ENCODE measurements at places on chromosomes 11 and 22.

- no peak for DNase-seq
These were observed 25.1 kb downstream of the OR10A6 start for GRCh38 chr11:7905961-7906429.

DNA sequence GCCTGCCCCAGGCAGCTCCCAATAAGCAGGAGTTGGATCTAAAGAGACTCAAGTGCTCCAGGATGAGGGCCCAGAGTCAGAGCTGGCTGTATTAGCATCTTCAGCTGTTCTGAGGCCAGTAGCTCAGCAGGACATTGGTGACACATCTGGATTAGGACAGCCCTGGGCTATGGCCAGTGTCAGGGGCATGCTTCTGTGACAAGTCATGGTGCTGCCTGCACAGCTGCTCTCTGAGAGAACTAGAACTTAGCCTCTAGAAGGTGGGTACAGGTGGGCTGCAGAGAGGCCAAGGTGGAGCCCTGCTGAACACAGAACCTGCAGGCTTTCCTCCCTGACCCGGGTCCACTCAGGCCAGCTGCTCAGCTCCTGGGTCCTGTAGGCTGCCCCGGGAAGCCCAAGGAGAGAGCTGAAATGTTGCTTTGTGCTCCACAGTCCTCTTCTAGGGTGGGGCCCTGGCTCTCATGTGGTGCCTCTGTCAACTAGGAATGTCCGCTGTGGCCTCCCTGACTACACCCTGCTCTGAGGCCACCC is 426.9 kb downstream of the SOX6 start:
- DNase-seq: no peak

- peak; percentile 64 for DNase-seq
These were observed 62.9 kb upstream of the ATXN10 start for GRCh38 chr22:45608763-45609180.

- no peak for DNase-seq
These were observed 31.6 kb downstream of the SLC36A4 start for GRCh38 chr11:93166194-93166593.

GRCh38 chr11:122791411-122791810 is 46.9 kb upstream of the CRTAM start:
- no peak for DNase-seq

DNA sequence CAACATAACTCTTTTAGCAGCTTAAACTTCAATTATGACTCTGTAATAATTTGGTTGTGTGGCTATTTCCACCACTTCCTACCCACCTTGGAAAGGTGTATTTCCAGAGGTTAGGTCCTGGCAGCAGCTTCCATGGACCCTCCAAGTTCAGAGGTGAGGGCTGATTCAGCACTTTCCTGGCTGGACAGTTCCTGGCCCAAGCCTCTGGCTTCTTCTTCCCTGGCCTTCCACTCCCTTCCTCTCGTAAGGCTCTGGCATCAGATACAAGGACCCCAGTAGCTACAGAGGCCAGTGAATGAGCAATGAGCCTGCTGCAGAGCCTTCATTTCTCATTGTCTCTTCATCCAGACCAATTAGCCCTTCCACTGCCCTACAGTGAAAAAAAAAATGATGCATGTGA is 98.1 kb upstream of the KIRREL3 start:
- DNase-seq: no peak

DNA sequence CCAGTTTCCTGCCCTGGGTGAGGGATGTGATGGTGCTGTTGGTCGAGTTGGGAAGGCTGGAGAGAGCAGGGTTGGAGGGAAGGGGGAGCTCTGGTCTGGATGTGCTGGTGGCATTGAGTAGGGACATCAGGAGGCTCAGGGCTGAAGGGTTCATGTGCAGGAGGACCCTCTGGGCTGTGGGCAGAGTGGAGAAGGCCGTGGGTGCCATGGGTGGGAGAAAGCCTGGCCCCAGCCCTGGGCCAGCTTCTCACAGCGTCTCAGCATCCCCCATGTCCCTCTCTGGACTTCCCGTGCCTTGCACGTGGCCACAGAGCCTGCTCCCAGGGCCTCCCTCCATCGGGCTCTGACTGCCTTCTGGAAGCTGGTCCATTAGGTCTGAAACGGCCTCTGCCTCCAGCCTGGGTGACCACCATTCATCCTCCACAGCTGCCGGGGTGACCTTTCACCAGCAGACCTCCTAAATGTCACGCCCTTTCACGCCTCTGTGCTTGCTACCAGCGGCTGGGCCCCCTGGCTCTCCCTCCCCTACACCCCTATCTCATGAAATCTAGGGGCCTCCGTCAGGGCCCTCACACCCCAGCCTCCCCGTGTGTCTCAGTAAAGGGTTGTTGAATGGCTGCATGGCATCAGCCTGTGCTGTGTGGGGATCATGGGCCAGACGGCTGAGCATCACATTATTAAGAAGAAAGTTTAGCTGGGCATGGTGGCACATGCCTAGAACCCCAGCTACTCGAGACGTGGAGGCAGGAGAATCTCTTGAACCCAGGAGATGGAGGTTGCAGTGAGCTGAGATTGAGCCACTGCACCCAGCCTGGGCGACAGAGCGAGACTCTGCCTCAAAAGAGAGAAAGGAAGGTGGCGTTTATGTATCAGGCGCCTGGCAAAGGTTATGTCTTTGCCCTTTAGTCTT is 25.5 kb downstream of the MYO7A start:
- DNase-seq: no peak

DNA sequence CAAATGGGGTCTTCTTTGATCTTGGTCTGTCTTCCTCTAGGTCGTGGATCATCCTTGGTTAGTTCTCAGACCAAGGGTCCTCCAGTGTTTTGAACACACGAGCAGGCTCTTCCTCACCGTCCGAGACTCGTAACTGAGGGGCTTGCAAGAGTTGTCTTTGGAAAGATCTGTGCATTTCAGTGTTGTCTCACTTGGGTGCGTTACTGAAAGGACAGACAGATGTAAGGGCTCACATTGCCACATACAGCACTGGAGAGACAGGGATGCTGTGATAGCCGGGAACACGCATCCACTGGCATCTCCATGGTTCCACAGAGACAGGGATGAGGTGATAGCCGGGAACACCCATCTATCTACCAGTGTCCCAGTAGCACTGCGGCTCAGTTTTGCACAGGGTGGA is 15.7 kb downstream of the GLB1L2 start:
- no peak for DNase-seq

DNA sequence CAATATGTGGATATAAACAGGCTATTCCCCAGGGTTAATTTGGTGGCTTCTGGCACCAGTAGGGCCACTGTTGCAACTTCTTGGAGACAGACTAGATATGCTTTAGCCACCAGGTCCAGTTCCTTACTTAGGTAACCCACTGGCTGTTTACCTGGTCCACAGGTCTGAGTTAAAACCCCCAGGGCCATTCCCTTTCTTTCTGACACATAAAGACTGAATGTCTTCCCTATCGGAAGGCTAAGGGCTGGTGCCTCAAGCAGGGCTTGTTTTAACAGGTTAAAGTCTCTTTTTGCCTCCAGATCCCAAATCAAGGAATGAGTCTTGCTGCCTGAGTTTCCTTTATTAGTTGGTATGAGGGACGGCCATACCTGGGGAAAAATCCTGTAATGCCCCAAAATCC is 1052.7 kb upstream of the CNTN5 start:
- DNase-seq: no peak

GRCh38 chr11:95585069-95585751 is 204.4 kb downstream of the FAM76B start:
- no peak for DNase-seq

- no peak for DNase-seq
These were observed 82.4 kb downstream of the BLID start for GRCh38 chr11:122033631-122034030.

DNA sequence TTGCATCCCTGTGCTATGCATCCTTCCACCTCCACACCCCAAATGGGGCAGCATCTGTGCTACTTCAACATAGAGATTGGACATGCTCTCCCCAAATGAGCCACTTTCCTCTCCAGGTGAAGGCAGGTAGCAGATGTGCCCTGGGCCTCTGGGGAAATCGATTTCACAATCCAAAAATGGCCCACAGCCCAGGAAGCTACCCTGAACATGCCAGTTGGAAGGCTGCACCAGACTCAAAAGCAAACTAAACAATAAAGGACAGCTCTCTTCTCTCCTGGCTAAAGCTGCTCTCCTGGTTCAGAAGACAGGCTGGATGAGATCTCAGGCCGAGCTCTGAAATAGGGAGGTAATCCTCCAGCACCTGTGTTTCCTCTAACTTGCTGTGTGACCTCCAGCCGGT is 19.7 kb downstream of the ISX start:
- no peak for DNase-seq

DNA sequence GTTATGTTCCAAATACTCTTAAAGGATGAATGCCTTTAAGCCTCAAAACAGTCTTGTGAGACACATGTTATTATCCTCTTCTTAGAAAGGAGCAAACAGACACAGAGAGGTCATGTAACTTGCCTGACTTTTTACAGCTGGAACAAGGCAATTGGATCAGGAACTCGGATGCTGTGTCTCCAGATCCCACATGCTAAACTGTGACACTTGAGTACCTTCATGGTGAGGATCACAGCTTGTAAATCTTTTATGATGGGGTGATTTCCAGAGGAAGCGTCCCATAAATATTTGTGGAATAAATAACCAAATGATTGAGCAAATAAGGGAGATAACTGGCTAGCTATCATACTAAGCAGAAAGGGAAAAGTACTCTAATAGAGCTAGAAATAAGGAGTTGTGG is 171.2 kb downstream of the C11orf91 start:
- no peak for DNase-seq

DNA sequence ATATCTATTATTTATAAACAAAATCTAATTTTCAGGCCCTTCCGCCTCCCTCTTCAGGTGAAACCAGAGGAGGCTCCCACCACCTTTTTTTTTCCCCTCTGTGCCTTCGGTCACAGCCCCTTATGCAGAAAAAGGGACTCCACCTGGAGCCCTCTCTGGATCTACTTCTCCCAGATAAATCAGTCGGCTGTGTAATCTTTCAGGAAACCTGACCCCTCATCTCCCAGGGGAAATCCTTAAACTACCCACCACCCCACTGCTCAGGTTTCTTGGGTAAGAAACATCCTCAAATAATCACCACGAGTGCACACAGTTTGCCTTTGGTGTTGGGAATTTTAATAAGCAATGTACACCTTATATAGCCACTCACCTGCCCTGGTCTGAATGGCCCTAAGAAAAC is 104.2 kb downstream of the NAV2 start:
- DNase-seq: no peak

DNA sequence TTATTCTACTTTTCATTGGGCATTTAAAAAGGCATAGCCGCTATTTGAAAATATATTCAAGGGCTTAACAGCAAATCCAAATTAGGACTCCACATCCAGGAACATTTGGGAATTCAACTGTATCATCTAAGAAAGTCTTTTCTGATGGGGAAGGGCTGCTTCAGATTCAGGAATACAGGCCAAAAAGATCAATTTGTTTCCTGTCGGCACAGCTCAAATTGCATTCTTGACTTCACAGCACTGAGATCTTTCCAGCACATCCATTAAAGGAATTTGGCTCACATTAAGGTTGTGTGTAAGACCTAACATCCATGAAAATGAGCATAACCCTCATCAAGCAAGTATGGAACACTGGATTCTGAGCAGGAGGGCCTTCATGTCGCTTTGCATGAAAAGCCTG is 1169.5 kb upstream of the CCDC90B start:
- DNase-seq: no peak

DNA sequence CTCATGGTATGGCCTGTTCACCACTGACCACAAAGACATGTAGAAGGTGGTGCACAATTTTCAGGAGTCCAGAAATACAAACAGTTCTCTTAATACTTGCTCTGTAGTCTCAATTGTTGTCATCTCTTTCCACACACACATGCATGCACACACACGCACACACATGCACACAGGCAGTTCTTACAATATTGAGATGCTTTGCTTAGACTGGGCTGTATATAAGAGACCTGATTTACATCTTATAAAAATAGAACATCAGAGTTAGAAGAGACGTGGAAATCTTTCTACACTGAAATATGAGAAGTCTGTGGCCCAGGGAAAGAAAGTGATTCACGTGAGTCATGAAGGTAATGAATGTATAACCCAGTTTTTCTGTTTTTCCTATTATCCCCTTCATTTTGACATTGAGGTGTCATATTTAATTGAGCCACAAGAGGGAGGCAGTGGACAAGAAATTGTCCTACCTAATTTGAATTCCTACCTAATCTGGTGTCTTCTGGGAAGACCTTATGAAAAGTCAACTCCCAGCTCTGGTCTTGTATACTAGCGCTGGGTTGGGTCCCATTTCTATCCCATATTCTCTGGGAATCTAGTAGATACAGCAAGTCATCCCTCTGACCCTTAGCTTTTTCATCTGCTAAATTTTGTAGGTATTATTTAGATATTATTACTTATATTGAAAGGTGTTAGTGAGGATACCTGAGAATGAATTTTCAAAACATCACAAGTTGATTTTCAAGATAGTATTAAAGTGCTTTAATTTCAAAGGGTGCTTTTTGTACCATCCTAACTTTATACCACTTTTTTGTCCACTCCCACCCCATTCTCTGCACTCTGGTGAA is 14.9 kb upstream of the MS4A4A start:
- peak; percentile 66 for DNase-seq

GRCh38 chr22:50581950-50582492 is 628 bp downstream of the CHKB start:
- DNase-seq: peak; percentile 20

- DNase-seq: no peak
These were observed 4.2 kb upstream of the RASGRP2 start for GRCh38 chr11:64747961-64748665.

- no peak for DNase-seq
These were observed 44.7 kb upstream of the YWHAH start for GRCh38 chr22:31899669-31900068.

DNA sequence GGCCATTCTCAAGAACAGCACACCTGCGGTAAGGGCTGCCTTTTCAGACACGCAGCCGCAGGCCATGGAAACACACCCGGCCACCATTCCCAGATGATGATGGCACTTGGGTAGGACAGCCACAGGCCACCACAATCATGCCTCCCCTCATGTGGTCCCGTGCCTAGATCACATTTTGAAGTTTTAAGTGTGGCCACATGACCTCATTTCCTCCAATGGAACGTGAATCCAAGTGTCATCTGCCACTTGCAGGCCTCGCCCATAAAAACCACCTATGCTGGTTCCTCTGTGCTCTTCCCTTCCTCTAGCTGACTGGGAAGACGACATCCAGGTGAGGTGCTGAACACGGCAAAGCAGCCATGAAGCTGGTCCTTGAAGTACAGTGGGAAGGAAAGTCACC is 44.6 kb upstream of the SLC25A1 start:
- DNase-seq: no peak

- DNase-seq: no peak
These were observed 33.2 kb downstream of the C11orf96 start for GRCh38 chr11:43975629-43976028.

DNA sequence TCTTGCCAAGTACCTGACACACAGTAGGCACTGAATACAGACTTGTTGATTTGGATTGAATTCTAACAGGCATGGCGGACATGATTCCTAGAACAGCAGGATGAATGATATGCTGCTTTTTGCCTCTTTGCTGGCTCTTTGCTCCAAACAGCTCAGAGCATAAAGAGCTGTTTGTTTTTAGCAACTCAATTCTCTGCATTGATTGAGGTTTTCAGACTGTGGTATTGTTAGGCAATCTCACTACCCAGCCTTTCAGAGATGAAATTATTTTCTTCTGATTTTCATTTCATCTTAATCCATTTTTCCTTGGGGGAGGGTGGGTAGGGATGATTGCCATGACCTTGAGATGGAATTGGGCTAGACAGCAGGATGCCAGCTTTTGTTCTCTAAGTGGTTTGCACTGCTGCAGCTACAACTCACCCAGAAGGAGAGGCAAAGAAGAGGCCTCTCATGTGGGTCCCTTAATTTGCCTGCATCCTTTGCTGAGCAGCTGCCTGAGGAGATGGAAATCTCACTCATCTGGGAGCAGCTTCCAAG is 20.5 kb downstream of the COA4 start:
- no peak for DNase-seq

- no peak for DNase-seq
These were observed 111.3 kb upstream of the OR4B1 start for GRCh38 chr11:48105096-48105990.

- no peak for DNase-seq
These were observed 46.4 kb downstream of the ME3 start for GRCh38 chr11:86625981-86626380.

All from MCF 10A (cell line).